NCI-H187 (cell line): ENCODE measurements at places on chromosomes 3 and 15.

DNA sequence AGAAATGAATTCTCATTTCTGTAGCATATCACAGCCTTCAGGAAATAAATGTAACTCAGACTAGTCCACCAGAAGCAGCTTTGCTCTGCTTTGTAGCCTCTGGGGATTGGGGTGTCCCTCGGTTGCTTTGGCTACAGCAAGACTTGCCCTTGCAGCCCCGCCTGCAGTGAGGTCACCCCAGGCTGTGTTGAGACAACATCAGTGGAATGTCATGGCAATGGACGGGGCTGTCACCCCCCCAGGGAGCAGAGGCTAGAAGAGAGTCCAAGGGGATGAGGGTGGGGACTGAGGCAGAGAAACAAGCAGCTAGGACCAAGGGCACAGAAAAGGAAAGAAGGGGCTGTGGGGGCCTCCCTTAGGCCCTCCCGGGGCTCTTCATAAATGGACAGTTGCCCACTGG, 854 bp downstream of the CLEC3B start:
- no peak for DNase-seq

DNA sequence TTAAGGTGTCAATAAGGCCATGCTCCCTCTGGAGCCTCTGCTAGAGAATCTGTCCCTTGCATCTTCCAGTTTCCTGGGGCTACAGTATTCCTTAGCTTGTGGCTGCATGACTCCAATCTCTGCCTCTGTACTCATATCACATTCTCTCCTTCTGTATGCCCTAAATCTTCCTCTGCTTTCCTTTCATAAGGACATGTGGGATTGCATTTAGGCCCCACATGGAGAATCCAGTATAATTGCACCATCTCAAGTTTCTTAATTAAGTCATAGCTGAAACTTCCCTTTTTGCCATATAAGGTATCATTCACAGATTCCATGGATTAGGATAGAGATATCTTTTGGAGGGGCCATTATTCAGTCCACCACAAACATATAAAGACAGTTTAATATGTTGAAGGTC, 409.8 kb upstream of the TMCO5A start:
- DNase-seq, result no peak

DNA sequence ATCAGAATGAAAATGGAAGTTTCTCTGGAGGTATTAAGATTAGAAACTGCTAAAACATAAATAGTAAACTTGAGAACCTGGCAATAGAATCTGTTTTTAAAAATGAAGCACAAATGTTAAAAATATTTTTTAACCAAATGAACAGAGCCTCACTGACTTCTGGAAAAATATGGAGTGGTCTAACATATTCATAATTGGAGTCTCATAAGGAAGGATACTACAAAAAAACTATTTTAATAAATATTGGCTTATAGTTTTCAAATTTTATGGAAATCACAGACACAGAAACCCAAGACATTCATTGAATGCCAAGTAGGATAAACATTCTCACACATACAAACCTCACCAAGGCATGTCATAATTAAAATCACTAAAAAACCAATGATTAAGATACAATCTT, 23.6 kb upstream of the TASOR start:
- no peak for DNase-seq

GRCh38 chr15:94079968-94080367, 151.4 kb upstream of the MCTP2 start:
- DNase-seq, result no peak

DNA sequence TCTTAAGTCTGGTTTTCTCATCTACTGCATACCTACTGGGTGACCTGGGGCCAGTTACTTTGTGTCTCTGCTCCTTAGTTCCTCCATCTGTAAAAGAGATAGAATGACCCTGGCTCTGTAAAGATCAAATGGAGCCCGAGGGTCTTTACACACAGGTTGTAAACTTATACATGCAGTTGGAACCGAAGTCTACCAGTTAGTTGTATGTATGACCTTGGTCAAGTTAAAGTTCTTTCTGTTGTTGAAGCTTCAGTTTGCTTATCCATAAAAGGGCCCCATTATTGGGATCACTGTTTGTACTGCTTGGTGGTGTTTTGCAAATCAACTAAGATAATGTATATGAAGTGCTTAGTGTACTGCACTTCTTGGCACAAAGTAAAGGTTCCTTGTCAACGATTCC, 186.9 kb downstream of the PTPRG start:
- DNase-seq, result no peak

DNA sequence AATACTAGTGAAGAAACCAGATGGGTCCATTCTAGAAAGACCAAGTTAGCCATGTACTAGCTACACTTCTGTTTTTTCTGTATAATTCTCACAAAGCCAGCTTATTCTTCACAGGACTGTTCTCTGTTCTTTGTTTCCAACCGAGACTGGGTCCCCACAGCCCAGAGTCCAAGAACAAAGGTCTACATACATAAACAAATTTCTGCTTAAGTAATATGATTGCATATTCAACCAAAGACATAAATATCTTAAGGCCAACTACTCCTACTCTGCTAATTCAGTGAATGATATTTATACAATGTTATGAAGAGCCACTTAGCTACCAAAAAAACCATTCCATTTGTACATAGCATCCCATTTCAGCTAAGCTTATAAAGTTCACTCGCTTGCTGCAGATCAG, 299.8 kb upstream of the CCDC54 start:
- no peak for DNase-seq
